Stimulated activated CD4-positive, alpha-beta T cell treated with anti-CD3 and anti-CD28 coated beads, Interleukin-15, amount 100 ng/mL, for 1 hour (primary cell): ENCODE measurements at places on chromosomes 5 and 9.

DNA sequence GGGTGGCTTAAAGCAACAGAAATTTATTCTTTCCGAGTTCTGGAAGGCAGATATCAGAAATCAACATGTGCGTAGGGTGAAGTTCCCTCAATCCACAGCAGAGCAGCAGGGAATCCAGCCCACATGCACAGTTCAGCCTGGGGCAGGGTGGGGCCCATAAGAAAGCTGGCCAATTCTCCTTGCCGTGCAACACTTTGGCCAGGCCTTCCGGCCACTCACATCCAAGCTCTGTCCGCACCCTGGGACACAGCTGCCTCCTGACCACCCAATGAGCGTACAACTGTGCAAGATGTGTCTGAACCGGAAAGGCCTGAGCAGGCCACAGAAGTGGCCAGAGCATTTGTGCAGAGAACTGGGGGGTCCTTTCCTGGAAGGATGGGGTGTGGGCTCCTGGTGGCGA lies 274.9 kb downstream of the GADD45G start:
- DNase-seq = no peak

DNA sequence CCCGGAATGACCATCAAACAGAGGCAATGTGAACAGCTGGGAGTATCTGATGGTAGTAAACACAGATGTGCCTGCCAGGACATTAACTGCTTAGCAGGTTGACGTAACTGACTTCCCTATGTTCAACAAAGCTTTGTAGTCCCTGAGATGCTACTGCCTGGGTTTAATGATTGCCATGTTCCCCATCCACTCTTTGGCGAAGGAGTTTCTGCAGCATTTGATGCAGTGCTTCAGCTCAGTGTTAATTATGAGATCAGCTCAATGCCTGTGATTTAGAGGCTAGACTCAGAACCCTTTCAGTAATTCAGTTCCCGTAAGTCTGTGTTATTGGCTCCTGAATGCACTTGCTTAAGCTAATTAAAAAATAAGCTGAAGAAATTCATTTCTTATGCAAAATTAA lies 547.3 kb upstream of the ZNF608 start:
- DNase-seq = no peak

DNA sequence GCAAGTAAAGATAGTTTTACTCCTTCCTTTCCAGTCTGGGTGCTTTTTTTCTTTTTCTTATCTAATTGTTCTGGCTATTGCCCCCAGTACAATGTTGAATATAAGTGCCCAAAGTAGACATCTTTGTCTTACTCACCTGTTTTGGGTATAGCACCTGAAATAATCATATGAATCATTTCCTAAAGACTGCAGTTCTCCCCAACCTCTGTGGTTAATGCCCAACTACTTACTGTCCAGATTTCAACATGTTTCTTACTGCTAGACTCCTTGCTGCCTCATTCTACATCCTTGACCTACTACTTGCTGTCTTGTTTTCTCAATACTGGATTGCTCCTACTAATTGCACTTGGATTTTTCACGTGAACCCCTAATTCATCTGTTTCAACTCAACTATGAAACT lies 8.8 kb upstream of the HSDL2 start:
- DNase-seq = no peak

GRCh38 chr5:76755779-76756637 lies 40.1 kb downstream of the F2R start:
- no peak for DNase-seq

- DNase-seq = no peak
Measured at GRCh38 chr9:99134893-99135341, 30.0 kb downstream of the TGFBR1 start.

- DNase-seq = no peak
Measured at GRCh38 chr5:157665467-157666070, 5.8 kb upstream of the C5orf52 start.

- no peak for DNase-seq
Measured at GRCh38 chr5:106163233-106163632, 1507.5 kb downstream of the EFNA5 start.

DNA sequence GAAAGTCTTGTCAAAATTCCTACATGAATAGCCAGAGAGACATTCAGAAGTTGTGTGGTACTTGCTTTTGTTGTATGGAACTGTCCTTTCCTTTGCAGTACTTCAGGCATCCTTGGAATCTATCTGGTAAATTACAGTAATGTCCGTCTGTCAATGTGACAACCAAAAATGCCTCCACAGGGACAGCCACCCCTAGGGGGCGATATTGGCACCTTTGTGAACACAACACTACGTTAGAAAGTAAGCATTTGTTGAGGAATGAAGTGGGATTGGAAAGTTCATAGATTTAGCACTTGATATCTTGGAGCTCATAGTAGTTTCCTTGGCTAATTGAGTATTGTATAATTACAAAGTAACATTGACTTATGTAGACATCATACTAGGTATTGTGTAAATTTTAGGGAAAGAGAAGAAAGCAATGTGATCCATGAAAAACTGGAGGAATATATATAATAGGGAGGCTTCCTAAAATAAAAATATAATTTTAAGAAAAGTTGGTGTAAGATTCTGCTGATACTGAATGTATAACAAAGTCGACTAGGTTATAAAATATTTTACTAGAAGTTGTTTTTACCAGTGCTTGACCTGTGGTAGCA lies 32.7 kb downstream of the TMEFF1 start:
- DNase-seq = peak; percentile 41

- DNase-seq = no peak
Measured at GRCh38 chr5:66498791-66499207, 97.4 kb upstream of the MAST4 start.

GRCh38 chr5:126811515-126812198 lies 34.7 kb downstream of the LMNB1 start:
- DNase-seq = no peak

GRCh38 chr9:85136987-85137386 lies 467.5 kb downstream of the NTRK2 start:
- DNase-seq = no peak

GRCh38 chr9:126061575-126061974 lies 265.1 kb upstream of the MVB12B start:
- no peak for DNase-seq

- DNase-seq = no peak
Measured at GRCh38 chr5:179749857-179750508, 17.4 kb downstream of the MAML1 start.

DNA sequence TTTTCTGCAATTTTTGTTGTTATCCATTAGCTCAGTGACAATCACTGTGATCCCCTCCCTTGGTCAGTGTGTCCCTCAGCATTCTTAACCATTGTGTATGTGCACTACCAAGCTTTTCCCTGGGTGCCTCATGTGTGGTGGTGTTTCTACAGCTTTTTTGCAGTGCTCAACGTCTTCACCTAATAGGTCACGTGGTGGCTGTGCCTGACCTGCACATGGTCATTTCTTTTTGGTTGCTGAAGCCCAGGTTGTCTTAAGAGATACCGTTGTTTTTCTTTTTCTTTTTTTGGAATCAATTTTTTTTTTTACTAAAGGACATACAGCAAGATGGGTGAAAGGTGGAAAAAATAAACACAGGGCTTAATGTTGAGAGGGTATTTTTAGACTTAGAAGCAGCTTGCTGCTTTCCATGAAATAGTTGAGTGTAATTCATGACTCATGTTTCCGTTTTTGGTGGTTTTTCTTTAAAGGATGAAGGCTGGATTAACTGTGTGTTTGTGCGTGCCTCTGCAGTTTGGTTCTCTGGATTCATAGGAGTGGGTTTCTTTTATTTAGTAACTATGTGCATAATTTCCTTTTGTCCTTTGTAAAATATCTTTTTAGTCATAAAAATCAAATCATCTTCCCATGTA lies 22.2 kb downstream of the SH3GL2 start:
- no peak for DNase-seq

DNA sequence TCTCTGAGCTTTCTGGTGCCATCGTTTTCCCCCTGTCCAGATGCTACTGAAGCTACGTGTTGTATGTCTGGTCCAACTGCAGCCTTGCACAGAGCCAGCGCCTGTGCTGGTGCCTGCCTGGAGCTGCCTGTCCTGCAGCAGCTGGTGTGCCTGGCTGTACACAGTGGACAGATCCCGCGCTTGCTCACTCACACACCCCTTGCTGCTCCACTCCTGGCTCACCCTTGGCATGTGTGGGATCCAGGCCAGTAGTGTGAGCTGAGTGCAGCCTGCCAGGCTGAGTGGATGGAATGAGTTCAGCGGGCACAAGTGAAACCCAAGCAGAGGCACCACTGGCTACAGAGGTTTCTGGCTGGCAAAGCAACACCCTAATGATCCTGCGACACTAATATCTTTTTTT lies 40.4 kb downstream of the FER start:
- DNase-seq = no peak
